ENCODE measurements at places on chromosomes 4 and X.

- no peak for DNase-seq
These were observed 126.7 kb upstream of the RAI2 start for GRCh38 chrX:17987783-17988182.

GRCh38 chrX:1150569-1151347 lies 61.7 kb downstream of the CRLF2 start:
- DNase-seq: no peak

DNA sequence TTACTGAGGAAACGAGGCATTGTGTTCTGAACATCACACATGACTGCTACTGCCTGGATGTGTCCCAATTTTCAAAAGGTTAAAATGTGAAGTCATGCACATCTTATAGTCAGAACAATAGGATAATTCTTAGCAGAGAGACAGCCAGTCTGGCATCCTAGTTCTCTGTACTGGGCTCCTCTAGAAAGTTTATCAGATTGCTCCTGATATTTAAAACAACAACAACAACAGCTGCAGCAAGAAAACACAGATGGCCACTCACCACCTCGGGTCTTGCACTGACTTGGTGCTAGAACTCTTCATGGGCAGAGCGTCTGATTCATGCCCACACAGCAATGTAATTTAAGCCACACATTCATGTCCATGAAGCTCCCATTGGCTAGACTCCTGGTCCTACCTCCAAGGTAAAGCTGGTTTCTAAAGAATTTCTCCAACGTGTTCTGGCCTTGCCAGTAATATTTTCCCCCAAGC lies 33.3 kb upstream of the SLC2A9 start:
- DNase-seq: no peak

- DNase-seq: no peak
These were observed 22.8 kb downstream of the C4orf54 start for GRCh38 chr4:99634742-99635360.

- no peak for DNase-seq
These were observed 350.1 kb downstream of the AR start for GRCh38 chrX:67893931-67894330.

GRCh38 chr4:83285055-83285407 lies 433 bp upstream of the COQ2 start:
- no peak for DNase-seq
